ENCODE measurements at places on chromosomes 6 and 20.

DNA sequence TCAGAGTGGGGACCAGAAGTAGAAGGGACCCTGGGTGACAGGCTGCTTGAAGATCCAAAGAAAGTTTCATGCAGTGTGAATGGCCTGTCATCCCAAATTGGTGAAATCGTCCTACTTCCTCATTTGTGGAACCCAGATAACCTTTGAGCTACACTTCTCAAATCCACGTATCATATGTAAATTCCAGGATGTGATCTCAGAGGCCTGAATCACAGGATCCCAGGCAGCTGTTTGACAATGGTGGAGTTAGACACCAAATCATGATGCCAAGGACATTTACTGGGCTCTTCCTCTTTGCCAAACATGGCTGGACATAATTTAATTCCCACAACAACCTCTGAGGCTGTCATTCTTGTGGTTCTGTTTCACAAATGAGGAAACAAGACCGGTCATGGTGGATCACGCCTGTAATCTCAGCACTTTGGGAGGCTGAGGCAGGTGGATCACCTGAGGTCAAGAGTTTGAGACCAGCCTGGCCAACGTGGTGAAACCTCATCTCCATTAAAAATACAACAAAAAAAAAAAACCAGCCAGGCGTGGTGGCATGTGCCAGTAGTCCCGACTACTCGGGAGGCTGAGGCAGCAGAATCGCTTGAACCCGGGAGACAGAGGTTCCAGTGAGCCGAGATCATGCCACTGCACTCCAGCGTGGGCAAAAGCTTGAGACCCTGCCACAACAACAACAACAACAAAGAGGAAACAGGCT lies 39.9 kb upstream of the TTPAL start:
- DNase-seq, result no peak

DNA sequence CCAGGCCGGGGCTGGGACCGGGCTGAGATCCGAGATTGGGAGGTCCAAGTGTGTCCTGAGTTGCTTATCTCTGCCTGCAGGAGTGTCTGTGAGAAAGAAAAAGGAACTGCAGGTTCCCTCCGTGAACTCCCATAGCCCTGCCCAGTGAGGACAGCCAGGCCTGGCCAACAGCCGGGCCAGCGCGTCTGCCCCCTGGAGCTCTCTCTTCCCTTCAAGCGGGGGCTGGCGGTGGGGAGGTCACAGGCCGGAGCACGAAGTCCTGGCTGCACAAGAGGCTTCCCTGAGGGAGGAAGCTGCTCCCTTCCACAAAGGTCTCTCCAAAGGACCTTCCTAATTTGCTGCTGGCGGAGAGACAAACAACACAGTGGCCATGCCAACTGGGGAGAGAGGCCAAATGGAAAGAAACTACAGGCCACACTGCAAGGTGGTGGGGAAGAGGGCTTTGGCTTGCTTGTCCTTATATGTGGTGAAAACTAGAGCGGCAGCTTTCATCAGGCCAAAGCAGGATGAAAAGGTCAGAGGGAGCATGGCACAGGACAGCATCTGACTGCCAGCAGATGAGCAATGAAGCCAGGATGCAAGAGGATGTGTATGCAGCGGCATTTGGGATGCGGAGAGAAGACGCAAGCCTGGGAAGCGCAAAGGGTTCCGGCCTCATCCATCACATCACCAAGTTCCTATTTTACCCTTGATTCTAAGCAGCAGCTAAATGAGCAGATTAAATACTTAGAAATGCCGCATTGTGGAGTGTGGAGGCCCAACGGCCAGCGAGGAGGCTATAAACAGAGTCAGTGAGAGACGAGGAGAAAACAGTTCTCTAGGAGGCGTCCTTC lies 260.0 kb downstream of the ERMARD start:
- no peak for DNase-seq

- DNase-seq, result no peak
Observed at GRCh38 chr6:108302386-108302785, 7.5 kb downstream of the AFG1L start.

DNA sequence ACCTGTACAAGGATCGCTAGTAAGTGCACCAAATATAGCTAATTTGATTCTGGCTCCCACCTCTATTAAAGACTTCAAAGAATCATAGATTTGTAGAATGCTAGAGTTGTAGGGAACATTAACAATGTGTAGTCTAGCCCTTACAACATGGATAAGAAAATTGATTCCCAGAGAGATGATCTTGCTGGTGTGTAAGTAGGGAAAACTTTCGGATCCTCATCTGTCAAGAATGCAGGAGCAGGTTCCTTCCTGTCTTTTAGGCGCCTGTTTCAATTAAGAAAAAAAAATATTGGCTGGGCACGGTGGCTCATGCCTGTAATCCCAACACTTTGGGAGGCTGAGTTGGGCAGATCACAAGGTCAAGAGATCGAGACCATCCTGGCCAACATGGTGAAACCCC lies 12.3 kb upstream of the RNF39 start:
- DNase-seq, result no peak

- no peak for DNase-seq
Observed at GRCh38 chr6:48474136-48474535, 363.1 kb upstream of the PTCHD4 start.
